ENCODE measurements at places on chromosomes 4 and X.

- no peak for DNase-seq
Observed at GRCh38 chrX:111442791-111443190, 30.8 kb upstream of the DCX start.

DNA sequence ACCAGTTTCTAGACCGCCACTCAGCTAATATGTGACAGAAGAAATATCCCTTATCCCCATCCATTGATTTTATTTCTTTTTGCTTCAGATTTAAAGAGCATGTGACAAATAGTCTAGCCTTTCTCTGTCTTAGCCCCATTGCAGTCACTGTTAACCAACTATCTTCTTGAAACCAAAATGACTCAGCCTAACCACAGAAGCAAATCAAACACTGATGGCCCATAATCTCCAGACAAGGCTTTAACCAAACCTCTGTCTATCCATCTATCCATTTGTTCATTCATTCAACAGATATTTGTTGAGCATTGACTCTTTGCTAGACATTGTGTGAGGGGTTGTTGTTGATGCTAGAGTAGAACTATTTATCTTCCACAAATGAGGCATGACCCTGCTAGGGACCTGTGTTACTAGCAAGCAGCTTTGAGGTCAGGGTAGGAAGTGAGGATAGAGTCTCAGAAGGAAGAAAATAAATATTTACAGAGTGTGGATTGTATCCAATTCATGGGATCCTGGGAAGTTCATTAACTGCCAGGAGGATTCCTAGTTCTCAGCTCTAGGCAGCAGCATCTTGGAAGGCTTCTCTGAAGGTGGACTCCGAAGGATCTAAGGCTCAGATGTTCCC lies 22.5 kb downstream of the HNRNPH2 start:
- DNase-seq = no peak

DNA sequence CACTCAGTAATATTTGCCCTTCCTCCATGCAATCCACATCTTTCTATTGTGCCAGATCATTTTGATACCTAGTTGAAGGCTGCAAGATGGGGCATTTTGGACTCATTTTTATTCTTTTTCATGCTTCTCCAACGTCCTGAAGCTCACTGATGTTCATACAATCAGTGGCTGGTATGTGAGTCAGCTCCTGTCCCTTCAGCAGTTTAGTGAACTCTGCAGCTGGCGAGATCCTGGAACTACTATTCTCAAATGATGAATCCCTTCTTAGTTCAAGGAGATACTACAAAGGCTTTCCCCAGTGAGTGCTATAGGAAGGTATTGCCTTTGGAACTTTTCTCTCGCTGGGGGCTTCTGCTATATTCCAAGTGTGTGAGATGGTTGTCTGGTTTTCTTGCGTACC lies 9.6 kb upstream of the CCDC149 start:
- no peak for DNase-seq

DNA sequence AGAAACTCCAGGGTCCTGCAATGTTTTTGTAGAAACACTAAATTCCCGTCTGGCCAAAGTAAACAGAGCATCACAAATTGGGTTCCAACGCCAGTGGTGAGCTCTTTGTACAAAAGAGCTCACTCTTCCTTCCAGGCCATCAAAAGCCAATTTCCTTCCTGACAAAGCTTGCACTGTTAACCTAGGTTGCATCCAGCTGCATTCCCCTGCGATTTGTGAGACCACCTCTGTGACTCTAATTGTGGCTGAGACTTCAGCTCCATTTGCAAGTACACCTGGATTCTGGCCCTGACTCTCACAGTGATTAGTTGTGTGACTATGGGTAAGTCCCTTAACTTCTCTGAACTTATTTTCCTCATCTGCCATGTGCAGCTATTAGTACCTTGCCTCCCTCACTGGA lies 212.5 kb upstream of the CXorf66 start:
- DNase-seq = no peak

DNA sequence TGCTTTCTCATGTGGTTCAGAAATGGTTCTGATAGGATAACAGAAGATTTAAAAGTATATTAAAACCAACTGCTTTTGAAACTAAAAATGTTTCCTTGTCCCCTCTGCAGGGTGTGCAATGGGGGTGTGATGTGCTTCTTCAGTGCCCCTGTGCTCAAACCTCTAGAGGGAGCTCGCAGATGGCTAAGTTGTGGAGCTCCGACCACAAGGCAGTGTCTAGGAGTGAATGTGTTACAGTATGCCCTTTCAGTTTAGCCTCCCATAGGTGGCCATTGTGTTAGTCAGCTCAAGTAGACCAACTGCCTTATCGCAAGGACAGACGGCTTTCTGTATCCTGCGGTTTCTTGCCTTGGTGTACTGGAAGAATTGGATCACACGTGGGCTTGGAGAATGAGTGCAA lies 130.5 kb downstream of the TENT5D start:
- no peak for DNase-seq

DNA sequence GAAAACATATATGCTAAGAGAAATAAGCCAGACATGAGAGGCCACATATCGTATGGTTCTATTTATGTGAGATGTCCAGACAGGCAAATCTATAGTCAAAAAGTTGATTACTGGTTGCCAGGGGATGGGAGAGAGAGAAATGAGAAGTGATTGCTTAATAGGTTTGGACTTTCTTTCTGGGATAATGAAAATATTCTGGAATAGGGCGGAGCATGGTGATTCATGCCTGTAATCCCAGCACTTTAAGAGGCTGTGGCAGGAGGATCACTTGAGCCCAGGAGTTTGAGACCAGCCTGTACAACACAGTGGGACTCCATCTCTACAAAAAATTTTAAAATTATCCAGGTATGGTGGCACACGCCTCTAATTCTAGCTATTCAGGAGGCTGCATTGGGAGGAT lies 22.4 kb downstream of the RBM47 start:
- no peak for DNase-seq

GRCh38 chr4:93776386-93777080 lies 52.0 kb upstream of the ATOH1 start:
- DNase-seq = no peak

GRCh38 chr4:46999566-46999965 lies 6.2 kb upstream of the GABRA4 start:
- DNase-seq = no peak

DNA sequence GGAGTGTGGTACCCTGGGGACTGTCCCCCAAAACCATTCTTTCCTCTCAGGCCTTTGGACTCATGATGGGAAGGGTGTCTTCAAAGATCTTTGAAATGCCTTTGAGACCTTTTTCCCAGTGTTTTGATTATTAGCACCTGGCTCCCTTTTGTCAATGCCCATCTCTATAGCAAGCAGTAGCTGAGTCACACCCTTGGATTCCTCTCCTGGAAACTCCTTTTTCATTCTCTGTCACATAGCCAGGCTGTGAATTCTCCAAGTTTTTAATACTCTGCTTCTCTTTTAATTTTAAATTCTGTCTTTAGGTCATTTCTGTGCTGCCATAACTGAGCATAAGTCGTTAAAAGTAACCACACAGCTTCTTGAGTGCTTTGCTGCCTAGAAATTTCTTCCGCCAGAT lies 29.7 kb downstream of the IL21 start:
- no peak for DNase-seq

- DNase-seq = no peak
Observed at GRCh38 chr4:174561560-174561959, 39.3 kb upstream of the HPGD start.

GRCh38 chrX:119753001-119753400 lies 5.4 kb upstream of the SOWAHD start:
- DNase-seq = no peak

- no peak for DNase-seq
Observed at GRCh38 chrX:107168257-107168656, 38.0 kb downstream of the NUP62CL start.

DNA sequence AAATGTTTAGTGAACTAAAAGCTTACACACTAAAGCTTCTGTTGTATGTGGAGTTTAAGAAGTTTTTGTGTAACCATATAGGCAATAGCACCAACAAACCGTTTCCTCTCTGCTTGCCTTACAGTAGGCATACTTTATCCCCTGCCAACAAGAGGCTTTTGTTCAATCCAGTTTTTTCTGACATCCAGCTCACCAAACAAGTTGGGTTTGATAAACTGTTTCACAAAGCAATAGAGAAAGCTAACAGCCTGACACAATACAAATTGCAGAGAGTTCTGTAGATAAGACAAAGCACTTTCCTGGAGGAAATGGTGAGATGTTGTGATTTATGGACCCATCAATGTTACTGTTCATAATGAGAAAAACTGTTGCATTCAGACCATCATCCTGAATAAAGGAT lies 53.8 kb downstream of the PACRGL start:
- DNase-seq = no peak

DNA sequence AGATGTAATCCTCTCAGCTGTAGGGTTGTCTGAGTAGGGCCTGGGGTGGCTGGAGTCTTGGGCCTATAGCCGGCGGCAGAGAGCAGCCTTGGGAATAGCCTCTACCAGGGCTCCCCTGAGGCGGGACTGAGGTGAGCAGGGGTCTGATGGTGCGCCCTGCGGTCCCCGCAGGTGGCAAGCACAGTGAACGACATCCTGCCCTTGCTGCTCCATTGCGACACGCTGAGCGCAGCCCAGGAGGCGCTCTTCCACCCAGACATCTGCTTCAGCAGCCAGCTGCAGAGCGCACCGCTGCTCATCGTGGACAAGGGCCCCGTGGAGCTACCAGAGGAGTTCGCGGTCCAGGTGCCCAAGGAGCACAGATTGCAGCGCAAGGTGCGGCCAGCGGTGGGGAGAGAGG lies 317.0 kb downstream of the ADGRL3 start:
- DNase-seq = no peak

DNA sequence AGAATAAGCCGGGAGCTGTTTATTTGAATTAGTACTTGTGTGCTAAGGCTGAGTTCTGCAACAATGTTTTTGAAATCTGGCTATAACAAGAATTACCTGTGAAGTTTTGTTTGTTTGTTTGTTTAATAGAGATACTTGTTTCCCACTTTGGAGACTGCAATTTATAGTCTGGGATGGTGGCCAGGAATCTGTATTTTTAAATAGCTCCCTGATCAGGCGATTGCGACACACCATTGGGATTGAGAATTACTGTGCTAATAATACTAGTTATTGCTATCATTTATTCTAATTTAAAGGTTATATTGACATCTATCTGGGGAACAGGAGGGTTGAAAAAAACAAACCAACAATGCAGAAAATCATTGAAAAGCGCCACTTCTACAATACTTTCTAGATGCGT lies 951.6 kb upstream of the TENM3 start:
- no peak for DNase-seq

DNA sequence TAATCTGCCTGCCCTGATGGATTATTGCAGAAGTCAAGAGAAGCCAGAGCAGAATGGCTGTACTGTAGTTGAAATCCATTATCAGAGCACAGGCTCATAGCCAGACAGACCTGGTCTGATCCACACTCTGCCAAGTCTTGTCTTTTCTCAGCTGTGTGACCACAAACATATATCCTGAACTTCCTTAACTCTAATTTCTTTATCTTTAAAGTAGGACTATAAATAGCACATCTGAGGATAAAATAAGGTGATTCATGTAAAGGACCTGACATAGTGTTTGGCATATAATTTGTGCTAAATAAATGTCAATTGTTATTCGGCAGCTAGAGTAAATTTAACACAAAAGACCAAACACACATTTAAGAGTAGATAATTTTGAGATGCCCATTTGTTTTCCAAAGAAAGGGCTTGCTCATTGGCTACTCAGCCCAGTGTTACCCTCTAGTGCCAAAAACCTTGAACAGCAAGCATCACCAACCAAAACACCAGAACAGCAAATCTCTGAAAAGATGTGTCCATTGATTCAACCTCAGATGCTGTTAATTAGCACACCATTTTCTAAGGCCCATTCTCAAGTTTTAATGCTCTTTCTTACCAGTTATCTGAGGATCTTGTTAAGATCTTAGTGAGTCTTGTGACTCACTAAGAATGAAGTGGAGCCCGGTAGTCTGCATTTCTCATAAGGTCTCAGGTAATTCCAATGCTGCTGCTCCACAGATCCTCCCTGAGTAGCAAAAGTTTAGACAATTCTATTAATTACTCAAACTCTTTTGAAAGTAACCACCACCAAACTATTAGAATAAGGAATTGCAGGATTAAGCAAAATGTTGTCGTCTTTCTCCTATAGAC lies 108.8 kb downstream of the HHIP start:
- DNase-seq = no peak

DNA sequence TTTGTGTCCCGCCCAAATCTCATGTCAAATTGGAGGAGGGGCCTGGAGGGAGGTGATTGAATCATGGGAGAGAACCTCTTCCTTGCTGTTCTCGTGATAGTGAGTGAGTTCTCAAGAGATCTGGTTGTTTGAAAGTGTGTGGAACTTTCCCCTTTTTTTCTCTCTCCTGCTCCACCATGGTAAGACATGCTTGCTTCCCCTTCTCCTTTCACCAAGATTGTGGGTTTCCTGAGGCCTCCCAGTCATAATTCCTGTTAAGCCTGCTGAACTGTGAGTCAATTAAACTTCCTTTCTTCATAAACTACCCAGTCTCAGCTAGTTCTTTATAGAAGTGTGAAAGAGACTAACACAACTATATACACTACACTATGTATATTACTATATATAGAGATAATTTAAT lies 697.8 kb upstream of the HS3ST1 start:
- DNase-seq = no peak

DNA sequence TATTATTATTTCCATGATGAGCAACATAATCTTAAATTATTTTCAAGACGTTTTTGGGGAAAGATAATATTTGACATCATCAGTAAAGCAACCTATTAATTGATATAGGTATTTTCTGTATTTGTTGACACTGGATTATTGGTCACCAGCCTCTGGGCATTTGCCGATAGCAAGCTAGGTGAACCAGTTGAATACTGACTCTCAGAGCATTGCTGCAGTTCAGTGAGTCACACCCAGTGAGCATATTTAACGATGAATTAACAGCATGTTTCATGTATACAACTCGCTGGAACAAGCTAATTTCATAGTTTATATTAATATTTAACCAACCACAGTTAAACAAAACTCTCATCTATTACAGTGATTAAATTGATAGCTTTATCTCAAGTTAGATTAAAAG lies 1006.0 kb upstream of the DIAPH2 start:
- no peak for DNase-seq

GRCh38 chr4:152138451-152138850 lies 377.6 kb upstream of the GATB start:
- DNase-seq = no peak

DNA sequence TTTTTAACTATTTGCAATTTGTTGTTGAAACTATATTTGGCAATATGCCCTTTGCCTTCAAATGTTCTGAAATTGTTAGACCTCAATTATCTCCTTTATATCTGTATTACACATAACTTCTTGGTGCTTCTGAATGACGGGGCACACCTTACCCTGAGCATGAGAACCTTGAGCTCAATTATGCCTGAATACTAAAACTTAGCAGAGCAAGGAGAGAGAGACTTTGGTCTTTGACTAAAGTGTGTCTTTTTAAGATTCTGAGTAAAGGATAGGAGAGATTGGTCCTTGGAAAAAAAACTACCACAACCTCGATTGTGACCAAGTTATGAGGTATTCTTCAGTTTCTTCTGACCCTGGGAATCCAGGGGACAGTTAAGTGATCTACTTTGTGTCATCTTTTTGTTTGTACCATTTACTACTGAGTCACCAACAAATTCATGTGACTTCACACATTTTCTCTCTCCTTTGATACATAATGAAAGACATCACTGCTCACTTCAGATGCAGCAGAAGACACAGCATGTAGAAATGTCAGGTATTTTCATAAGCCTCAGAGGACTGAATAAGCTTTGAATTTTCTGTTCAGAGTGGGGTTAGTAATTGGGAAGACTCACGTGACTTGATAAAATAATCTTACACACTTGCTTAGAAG lies 51.4 kb downstream of the PTTG2 start:
- DNase-seq = no peak

GRCh38 chr4:111405989-111406388 lies 739.3 kb upstream of the FAM241A start:
- DNase-seq = no peak

- no peak for DNase-seq
Observed at GRCh38 chrX:46792810-46793188, 33.9 kb upstream of the SLC9A7 start.

All from GM04504 (cell line).